ENCODE measurements at places on chromosomes 2 and 18.

- DNase-seq, result no peak
These were observed 59.5 kb downstream of the TTN start for GRCh38 chr2:178747767-178748166.

GRCh38 chr18:3238742-3239141 is 8.9 kb upstream of the MYL12A start:
- no peak for DNase-seq

GRCh38 chr2:143901185-143901842 is 618.6 kb downstream of the ZEB2 start:
- DNase-seq, result no peak

DNA sequence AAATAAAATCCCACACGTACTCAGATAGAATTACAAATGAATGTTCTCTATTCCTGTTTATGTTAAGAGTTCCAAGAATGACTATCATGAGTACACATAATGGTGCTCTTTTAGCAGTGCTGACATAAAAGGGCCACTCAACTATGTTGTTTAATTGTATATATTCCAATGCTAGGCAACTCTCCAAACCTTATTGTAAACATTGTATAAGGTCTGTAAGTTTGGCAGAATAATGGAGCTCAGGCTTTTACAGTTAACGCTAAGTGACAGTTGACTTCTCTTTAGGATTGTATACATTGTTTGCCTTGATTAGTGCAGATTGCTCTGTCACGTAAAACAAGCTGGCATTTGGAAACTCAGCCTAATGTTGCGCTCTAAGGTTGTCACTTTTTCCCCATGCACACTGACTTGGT is 20.8 kb downstream of the RBMS1 start:
- DNase-seq, result no peak

- no peak for DNase-seq
These were observed 2.2 kb upstream of the CAVIN2 start for GRCh38 chr2:191848771-191849767.

- DNase-seq, result peak; percentile 14
These were observed 131.3 kb upstream of the ACAA2 start for GRCh38 chr18:49944663-49945062.

DNA sequence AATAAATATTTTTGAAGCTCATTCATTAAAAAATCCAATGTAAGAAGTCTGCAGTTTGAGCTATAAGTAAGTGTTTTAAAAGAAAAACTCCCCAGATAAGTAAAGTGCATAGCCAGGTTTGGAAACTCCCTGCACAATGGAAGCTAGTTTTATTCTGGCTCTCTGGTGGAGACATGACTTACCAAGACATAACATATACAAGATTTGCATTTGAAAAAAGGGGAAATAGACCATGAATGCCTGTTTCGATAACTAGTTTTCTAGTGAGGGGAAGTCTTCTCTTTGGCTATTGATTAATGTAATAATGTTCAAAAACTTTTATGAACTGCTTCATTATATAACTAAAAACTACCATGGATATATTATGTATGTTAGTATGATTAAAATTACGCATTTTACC is 435.2 kb downstream of the ARHGAP15 start:
- no peak for DNase-seq

DNA sequence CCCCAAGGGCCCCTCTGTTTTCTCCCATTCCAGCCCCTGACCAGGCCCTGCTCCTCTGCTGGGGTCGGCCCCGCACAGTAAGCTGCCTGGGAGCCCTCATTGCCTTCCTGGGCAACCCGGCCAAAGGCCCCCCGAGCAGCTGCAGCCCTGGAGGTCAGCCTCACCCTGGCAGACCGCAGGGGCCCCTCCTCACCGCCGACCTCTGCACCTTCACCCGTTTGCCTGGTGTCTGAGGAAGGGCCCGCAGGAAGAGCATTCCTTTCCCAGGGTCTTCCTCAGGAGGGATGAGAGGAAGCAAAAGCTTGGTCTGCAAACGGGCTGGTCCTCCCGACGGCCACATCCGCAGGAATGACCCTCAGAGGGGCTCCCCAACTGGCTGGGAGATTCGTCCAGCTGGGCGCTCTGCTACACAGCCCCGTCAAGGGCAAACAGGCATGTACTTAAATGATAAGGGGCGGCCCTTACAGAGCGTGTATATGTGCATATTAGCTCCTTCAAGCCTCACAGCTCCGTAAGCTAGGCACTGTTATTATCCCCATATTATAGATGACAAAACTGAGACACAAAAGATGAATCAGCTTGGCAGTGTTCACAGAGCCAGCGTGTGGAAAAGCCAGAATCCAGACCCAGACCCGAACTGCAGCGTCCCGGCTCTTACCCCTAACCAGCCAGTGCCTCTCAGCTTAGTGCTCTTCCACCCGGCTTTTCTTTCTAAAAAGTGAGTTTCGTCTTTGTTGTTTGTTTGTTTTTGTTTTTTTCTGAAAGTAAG is 52.8 kb downstream of the SLC4A1AP start:
- no peak for DNase-seq

DNA sequence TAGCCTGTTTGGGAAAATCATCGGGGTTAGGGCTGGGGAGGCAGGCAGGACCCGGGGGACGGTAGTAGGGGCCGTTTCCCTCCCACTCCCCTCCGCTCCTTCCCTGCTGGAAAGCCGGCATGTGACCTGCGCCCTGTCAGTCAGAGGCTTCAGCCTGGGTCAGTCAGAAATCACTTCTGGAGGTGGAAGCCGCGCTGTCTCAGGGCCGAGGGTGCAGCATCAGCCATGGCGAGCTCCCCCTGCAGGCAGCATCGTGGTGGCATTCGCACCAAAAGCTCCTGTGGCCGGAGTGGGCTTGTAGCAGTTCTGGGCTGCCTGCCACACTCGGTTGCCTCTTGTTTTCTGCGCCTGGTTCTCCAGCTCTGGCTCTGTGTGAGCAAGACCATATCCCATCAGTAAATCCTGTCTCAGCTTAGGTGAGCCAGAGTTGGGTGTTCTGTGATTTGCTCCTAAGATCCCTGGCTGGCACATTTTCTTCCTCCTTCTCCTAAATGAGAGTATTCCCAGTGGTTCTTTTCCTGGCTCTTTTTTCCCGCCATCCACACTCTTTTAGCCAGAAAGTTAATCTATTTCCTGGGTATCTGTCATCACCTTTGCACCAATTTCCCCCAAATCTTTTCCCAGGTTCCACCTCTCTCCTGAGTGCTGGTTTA is 123.9 kb upstream of the CD302 start:
- peak; percentile 47 for DNase-seq

DNA sequence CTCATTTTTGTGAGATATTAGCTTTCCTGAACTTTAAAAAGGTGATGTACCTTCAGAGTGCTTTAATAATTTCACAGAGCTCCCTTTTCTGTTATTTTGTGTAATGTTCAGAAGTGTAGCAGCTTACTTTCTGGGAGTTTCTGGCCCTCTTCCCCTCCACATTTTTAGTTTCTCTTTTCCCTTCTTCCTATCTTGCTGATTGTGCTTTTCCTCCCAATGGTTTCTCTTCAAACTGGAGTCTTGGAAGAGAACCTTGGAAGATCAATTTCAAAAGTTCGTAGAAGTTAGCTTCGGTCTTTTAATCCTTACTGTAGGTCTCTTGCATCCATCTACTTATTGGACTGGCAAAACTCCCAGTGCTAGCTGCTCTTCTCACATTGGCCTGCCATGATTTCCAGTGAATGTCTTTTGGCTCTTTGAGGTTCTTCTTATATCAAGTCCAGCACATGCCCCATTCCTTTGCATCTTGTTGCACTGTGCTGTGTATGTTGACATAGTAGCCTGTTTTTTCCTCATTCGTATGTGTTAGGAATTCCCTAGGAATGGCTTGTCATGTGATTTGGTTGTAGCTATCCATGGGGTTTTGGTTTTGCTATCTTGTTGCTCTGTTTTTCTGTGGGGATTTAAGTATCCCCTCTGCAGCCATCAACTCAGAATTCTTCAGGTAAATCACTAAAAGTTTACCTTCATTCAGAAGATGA is 7.8 kb downstream of the CCNT2 start:
- DNase-seq, result no peak

DNA sequence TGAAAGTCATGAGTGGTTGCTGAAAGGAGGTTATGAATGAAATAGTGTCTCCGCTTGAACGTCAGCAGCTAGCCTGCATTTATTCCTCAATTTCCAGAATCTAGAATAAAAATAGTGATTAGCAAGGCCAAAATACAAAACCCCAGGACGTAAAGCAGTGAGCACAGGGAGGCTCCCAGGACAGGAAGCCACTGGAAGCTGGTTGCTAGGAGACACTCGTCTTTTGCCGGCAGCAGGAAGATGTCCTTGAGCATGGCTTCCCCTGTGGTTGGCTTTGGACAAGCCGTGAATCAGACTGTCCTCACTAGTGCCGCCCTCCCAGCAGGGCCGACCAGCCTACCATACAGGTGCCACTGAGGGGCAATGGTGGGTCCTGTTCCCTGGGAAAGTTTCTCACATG is 374.4 kb downstream of the MTX2 start:
- DNase-seq, result no peak

DNA sequence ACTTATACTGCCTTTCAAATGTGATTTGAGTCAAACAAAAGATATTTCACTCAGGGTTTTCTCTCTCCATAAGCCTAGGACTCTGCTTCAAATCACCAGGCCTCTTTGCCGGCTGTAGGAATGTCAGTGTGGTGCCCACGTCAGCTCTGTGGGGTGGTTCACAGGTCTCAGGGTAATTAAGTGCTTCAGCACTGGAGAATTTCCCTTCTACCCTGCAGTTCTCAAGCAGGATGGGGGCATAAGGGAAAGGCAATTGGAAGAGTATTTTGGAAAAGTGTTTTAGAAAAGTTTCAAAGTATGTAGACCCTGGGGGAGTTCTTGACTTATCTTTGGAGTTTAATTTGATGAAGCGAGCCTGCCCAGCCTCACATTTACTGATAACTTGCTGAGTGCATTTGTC is 9.6 kb downstream of the CNGA3 start:
- DNase-seq, result no peak

GRCh38 chr2:211611061-211611518 is 927.5 kb downstream of the ERBB4 start:
- DNase-seq, result no peak

GRCh38 chr18:53375621-53376020 is 848.8 kb downstream of the MBD2 start:
- DNase-seq, result no peak

DNA sequence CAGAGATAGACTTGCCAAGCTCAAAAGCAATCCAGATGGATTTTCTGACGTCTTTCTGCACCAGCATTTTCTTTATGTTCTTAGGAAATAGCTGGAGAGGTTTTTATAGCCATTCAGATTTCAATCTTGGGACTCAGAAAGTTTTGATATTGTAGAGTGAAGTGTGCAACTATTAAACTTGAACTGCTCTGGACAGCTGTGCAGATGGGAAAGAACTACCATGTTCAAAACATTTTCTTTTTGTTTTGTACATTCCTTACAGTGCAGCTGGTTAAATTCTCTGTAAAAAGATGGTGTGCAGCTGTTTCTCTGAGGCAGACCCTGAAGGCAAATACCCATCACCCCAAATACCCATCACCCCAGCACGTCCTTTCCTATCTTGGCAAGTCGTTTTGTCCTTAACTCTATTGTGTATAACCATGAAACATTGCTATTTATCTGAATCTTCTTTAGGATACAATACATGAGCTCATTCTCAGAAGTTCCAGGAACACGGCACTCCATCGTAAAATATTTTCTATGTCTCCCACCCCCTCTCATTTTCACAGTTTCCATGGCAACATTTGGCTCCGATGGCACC is 38.8 kb downstream of the AQP4 start:
- DNase-seq, result no peak

DNA sequence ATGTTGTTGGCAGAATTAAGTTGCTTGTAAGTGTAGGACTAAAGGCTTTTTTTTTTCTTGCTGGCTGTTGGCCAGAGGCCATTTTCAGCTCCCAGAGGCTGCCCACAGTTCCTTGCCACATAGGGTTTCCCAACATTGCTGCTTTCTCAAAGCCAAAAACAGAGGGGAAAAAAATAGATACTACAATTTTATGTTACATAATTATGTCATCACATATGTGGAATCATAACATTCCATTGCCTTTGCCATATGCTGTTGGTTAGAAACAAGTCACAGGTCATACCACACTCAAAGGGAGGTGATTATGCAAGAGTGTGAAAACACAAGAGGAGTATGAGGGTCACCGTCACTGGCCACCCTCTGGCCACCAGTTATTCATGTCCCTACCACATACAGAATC is 154.5 kb downstream of the RTN4 start:
- DNase-seq, result no peak

GRCh38 chr2:199440118-199440517 is 17.6 kb downstream of the SATB2 start:
- no peak for DNase-seq

DNA sequence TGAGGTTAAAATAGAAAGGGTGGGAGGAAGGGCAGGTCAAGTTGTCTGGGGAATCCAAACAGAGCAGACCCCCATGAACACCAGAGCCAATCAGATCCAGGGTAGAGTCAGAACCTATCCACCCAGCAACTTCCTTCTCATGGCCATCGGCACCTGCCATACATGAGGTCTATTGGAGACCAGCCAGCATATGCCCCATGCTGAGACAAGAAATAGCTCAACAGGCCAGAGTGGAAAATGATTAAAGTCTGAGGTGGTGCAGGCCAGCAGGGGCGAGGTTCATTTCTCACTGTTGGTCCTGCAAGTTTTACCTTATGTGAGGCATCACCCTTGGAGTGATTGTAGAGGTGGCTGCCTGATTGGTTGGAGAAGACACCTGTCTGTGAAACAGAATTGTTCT is 89.2 kb downstream of the LONRF2 start:
- DNase-seq, result no peak

- DNase-seq, result no peak
These were observed 36.3 kb downstream of the BMP10 start for GRCh38 chr2:68834737-68835376.

DNA sequence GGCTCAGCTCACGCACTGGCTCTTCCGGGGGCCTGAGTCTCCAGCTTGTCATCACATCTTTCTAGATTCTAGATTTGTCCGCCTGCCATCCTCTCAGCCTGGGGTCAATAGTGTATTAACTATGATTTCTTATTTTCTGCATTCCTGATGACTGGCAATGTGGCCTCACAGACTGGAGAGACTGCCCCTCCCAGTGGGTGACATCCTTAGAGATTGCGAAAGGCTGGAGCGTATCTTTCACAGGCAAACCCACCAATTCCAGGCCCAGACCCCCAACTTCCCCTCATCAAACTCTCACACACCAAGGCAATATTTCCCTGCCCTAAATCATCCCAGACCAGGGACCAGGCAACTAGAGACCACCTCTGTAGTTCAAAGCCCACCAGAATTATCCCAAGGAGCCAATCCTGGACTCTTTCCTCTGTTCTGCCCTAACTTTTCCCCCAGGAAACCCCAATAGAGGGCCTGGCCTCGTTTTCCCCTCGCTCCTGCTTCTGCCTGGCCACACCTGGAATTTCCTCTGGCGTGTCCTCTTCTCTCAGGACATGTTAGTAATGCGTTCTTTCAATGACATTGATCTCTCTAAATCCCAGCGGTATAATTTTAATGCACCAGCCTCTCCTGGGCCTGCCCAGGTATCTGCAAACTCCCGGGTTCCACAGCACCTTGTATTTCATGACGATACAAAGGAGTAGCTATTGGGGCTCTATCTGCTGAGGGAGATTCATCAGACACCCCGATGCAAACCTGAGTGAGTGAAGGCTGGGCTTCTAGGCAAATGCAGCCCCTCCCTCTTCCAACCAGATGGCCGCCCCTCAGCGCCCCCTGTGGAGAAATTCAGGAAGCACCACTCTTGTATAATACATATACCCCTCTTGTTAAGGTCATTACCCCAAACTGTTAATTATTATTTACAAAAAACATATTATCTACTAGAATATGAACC is 2.4 kb upstream of the KCNF1 start:
- DNase-seq, result no peak
